ENCODE measurements at places on chromosomes 5 and 9. TPM values are rescaled to one million over a fixed set of nuclear protein-coding genes. Genes with fewer than 3 reads are reported as not detected.

FOXD4L5 gene
- polyA plus RNA-seq = not detected

NAA35 gene
- 1.5 TPM for polyA plus RNA-seq

GABRA6 gene
- polyA plus RNA-seq = not detected

DNA sequence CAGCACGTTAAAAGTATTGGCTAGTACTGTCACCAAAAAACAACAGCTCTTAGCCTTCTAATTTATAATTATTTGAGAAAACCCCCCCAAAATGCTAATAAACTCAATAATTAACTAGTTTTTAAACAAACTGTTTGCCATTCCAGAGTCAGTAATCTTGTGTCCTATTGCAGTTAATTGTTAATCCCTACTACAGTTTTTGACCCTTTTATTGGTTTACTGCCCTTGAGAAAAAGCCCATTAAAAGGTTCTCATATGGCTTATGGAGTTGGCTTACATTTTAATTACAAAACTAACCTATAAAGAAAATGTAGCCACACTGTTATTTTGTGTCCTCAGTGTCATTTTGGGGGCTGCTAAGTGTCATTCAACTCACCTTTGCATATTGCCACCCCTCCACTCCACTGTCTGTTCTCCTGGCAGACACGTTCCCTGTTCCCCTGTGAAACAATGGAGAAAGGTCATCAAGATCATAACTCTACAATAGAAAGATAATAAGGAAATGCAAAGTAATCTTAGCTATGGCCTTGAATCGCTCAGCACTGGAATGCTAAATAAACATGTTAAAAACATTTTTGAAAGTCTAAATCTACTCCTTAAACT, 51.6 kb upstream of the TXNDC8 start:
- no peaks in the 10 kb centered on the region for H3K4me1 ChIP-seq
- no peaks in the 10 kb centered on the region for H3K27me3 ChIP-seq
- DNase-seq = no peak
- H3K4me3 ChIP-seq = no peak overlapping the region
- H3K36me3 ChIP-seq = no peaks in the 10 kb centered on the region

SKP2 gene
- 15.5 TPM for polyA plus RNA-seq

GRCh38 chr9:72133365-72134035, 15.7 kb upstream of the GDA start:
- H3K4me1 ChIP-seq = no peaks in the 10 kb centered on the region
- no peak overlapping the region for H3K4me3 ChIP-seq
- DNase-seq = no peak
- H3K27ac ChIP-seq = no peak overlapping the region
- no peaks in the 10 kb centered on the region for H3K36me3 ChIP-seq

DNA sequence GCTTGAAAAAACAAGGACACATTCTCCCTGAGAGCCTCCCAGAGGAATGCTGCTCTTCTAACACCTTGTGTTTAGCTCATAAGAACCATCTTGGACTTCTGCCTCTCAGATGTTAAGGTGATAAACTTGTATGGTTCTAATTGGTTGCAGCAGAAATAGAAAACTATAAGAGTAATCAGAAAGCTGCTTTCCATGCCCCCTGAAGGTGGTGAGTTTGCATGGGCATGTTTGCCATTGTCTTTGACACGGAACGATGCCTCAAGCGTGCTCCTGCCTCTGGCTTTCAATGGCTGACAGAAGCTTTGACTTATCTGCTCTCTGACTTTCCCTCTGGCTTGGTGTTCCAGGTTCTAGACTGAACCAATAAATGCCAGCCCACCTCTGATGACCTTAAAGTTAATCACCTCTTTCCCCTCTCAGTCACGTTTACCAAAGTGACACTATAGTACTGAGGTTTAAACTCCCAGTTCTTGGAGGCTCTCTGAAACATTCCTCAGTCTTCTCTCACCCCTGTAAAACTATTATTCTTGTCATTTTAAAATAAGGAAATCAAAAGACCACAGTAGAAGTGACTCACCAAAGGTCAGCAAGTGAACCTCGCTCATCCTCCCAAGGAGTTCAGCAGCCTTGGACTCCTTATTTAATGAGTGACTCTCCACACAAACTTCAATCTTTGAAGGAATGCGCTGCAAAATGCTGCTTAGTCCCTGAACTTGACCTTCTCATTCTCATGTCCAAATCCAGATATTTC, 103.6 kb downstream of the PIK3R1 start:
- peak; percentile 33 for DNase-seq
- H3K27ac ChIP-seq = no peak overlapping the region
- peaks cover 6% of the 10 kb centered on the region for H3K4me1 ChIP-seq
- no peaks in the 10 kb centered on the region for H3K36me3 ChIP-seq

- no peak for DNase-seq
- H3K4me3 ChIP-seq = no peak overlapping the region
- no peaks in the 10 kb centered on the region for H3K4me1 ChIP-seq
- H3K27me3 ChIP-seq = no peaks in the 10 kb centered on the region
These were observed 98.6 kb upstream of the MSX2 start for GRCh38 chr5:174625591-174626350.

APBB3 gene
- polyA plus RNA-seq = 211 TPM

GAS1 gene
- 0.18 TPM for polyA plus RNA-seq

GRCh38 chr5:44334622-44335021, 54.6 kb downstream of the FGF10 start:
- DNase-seq = no peak
- H3K4me3 ChIP-seq = no peak overlapping the region
- no peaks in the 10 kb centered on the region for H3K27me3 ChIP-seq
- no peak overlapping the region for H3K27ac ChIP-seq
- no peaks in the 10 kb centered on the region for H3K4me1 ChIP-seq

GRCh38 chr5:97131139-97131710, 11.2 kb downstream of the LIX1 start:
- H3K36me3 ChIP-seq = no peaks in the 10 kb centered on the region
- no peaks in the 10 kb centered on the region for H3K4me1 ChIP-seq
- H3K4me3 ChIP-seq = no peak overlapping the region
- no peak for DNase-seq

- no peak for DNase-seq
- no peak overlapping the region for H3K4me3 ChIP-seq
- H3K36me3 ChIP-seq = no peaks in the 10 kb centered on the region
These were observed 693.6 kb downstream of the TLE1 start for GRCh38 chr9:80995759-80996158.

FGF18 gene
- polyA plus RNA-seq = not detected

DNA sequence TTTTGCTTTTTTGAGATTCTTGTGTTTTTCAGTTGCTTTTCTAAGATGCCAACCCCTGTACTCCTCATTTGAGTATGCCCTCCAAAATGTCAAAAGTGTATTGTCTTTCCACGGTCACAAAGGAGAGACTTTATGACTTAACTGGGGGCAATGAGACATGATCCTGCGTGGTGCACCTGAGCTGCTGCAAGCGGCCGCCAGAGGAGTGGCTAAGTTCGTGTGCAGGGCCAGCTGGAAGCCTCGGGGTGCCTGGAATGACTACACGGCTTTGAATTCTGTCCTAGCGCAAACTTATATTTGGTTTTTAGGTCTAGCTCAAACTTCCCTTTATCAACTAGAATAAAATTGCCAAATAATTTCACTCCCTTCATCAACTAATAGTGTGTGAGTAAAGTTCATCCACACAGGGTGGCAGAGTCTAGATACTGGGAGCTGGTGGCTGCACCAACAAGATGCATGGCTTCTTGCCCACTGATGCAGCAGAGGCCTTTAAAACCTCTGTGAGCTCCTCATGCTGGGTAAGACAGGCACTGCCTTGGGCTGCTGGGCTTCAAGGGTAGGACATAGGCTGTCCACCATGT, 4.7 kb downstream of the GADD45G start:
- DNase-seq = no peak
- H3K27me3 ChIP-seq = peaks cover 3% of the 10 kb centered on the region
- H3K27ac ChIP-seq = no peak overlapping the region
- H3K36me3 ChIP-seq = no peaks in the 10 kb centered on the region
- H3K4me3 ChIP-seq = no peak overlapping the region

BTNL9 gene
- not detected for polyA plus RNA-seq

GRCh38 chr5:62587737-62588136, 9.1 kb downstream of the LRRC70 start:
- no peaks in the 10 kb centered on the region for H3K27me3 ChIP-seq
- H3K27ac ChIP-seq = no peak overlapping the region
- H3K36me3 ChIP-seq = peaks cover 15% of the 10 kb centered on the region
- DNase-seq = no peak
- peaks cover 4% of the 10 kb centered on the region for H3K4me1 ChIP-seq

DNA sequence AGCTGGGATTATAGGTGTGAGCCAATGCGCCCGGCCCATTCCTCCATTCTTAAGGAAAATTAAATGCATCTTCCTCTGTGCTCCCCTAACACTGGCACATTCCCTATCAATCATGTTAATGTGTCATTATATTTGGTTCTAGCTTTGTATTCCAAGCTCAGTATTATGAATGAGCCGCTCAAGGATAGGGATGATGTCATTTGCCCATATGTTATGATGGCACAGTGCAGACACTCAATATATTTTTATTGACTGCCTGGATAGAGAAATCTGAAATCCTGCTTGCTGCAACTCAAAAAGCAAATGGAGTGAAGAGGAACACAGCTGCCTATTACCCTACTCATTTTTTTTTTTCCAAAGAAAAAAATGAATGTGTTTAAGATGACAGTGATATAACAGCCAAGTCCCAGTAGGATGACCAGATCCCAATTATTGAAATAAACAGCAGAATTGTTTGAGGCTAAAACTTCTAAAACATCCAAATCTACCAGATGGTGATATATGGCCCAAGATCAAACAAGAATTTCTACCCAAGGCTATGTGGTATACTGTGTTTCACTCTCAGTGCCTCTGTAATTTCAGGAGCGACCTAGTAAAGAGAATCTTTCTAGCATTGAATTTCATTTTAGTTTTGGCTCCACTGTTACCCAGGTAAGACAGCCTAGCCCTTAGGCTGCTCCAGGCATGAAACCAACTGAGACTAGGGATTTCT, 16.3 kb downstream of the SUSD1 start:
- H3K4me3 ChIP-seq = no peak overlapping the region
- peaks cover 17% of the 10 kb centered on the region for H3K36me3 ChIP-seq

GRCh38 chr5:159469496-159470372, 139.4 kb upstream of the IL12B start:
- peaks cover 29% of the 10 kb centered on the region for H3K27me3 ChIP-seq
- no peak overlapping the region for H3K4me3 ChIP-seq
- H3K4me1 ChIP-seq = peaks cover 6% of the 10 kb centered on the region
- no peak for DNase-seq

DNA sequence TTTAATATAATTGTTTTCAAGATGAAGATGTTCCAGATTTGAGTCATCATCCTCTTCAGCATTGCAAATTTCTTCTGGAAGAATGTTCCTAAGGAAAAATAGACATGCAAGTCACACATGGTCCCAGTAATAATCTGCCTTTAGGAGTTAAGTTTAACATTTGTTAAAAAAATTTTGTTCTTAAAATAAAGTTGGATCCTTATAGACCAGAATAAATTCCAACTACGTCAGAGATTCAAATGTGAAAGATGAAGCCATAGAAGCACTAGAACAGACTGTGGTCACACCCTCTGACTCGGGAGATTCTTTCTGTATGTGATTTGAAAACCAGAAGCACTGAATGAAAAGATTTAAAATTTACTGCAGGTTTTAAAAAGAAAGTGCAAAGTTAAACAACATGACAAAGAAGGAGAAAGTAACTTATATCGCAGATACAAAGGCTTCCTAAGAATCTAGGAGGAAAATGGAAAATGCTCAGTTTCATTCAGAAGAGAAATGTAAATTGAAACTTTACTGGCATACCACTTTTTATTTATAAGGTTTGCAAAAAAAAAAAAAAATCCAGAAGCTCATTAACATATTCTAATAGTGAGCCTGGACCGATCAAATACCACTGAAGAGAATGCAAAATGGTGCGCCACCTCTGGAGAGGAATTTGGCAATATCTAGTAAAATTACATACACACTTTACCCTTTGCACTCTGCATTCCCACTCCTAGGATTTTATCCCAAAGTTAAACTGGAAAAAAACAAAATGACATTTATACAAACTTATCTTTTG, 14.3 kb upstream of the ASPN start:
- no peak for DNase-seq
- H3K36me3 ChIP-seq = no peaks in the 10 kb centered on the region
- no peak overlapping the region for H3K4me3 ChIP-seq
- no peak overlapping the region for H3K27ac ChIP-seq

DNA sequence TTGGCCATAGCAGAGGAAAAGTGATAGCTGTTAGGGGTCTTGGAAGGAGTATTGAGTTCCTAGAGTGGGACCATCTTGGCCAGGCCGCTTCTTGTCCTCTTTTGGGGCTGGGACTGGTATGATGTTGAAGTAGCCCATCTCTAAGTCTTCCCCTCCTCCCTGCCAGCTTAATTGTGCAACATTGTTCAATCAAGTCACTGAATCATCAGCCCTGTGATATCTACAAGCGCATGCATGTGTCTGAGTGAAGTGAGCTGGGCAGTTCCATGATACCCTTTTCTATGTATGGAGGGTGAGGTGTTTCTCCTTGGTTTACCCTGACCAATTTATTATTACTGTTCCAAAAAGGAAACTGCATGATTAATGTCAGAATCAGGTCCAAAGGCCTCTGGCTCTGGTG, 112.2 kb downstream of the C9orf152 start:
- H3K4me3 ChIP-seq = no peak overlapping the region
- H3K27ac ChIP-seq = no peak overlapping the region
- H3K27me3 ChIP-seq = no peaks in the 10 kb centered on the region
- H3K4me1 ChIP-seq = peaks cover 28% of the 10 kb centered on the region

DNA sequence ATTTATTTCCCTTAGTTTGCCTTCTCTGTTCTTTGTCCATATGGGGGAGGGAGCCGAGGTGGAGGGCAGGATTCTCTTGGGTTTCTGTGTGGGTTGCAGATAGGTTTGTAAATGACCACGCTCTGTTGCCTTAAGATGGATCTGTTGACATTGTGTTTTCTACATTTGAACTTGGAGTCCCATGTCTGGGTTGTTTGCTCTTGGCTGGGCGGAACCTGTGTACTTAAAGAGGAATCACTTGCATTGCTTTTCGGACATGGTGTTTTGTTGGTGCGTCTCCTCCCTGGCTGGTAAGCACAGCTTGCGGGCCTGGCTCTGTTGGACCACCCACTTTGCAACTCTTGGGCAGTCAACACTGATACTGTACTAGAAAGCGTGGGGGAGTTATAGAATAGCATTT, 45.9 kb downstream of the EHMT1 start:
- H3K4me1 ChIP-seq = no peaks in the 10 kb centered on the region
- peaks cover 17% of the 10 kb centered on the region for H3K36me3 ChIP-seq
- no peak overlapping the region for H3K4me3 ChIP-seq
- H3K27ac ChIP-seq = no peak overlapping the region
- DNase-seq = no peak

- H3K27me3 ChIP-seq = no peaks in the 10 kb centered on the region
- no peak overlapping the region for H3K4me3 ChIP-seq
- peak overlapping the region; percentile 3 for H3K27ac ChIP-seq
- H3K4me1 ChIP-seq = peaks cover 18% of the 10 kb centered on the region
- peaks cover 4% of the 10 kb centered on the region for H3K36me3 ChIP-seq
These were observed 34.7 kb downstream of the ADAM19 start for GRCh38 chr5:157540707-157541446.

- H3K4me3 ChIP-seq = no peak overlapping the region
- H3K36me3 ChIP-seq = no peaks in the 10 kb centered on the region
- no peaks in the 10 kb centered on the region for H3K27me3 ChIP-seq
- H3K27ac ChIP-seq = peak overlapping the region; percentile 59
These were observed 94.5 kb upstream of the CHD1 start for GRCh38 chr5:99023330-99023729.

EQTN gene
- not detected for polyA plus RNA-seq
